ENCODE measurements at places on chromosomes 5 and 9. TPM values are rescaled to one million over a fixed set of nuclear protein-coding genes. Genes with fewer than 3 reads are reported as not detected.

TRAF1 gene
- 1.5 TPM for total RNA-seq

SLC27A6 gene
- 0.97 TPM for total RNA-seq

PRLR gene
- 3.2 TPM for total RNA-seq

ZDHHC11B gene
- not detected for total RNA-seq

FAM169A gene
- total RNA-seq = 4.7 TPM

ARRDC1 gene
- total RNA-seq = 14.6 TPM

ACOT12 gene
- total RNA-seq = not detected

CCDC107 gene
- total RNA-seq = 15.8 TPM

EIF4EBP3 gene
- total RNA-seq = 1.5 TPM

PAPPA gene
- 165 TPM for total RNA-seq

SH2D3C gene
- 0.36 TPM for total RNA-seq

ANXA2R gene
- 3.6 TPM for total RNA-seq

ZNF618 gene
- 17.1 TPM for total RNA-seq

PTTG1 gene
- total RNA-seq = 16.6 TPM

LRRTM2 gene
- total RNA-seq = 0.24 TPM

PCDHGB4 gene
- total RNA-seq = 18.0 TPM

MRPS30 gene
- total RNA-seq = 70.7 TPM

PROB1 gene
- total RNA-seq = 2.4 TPM

TAS2R1 gene
- total RNA-seq = not detected

MZB1 gene
- total RNA-seq = not detected

DDX4 gene
- not detected for total RNA-seq

DNAJA1 gene
- total RNA-seq = 64.4 TPM

IGFBPL1 gene
- total RNA-seq = 0.49 TPM

SELENOP gene
- 145 TPM for total RNA-seq

MCCC2 gene
- total RNA-seq = 23.9 TPM

BSPRY gene
- not detected for total RNA-seq

ELAVL2 gene
- total RNA-seq = under 0.01 TPM

KIF12 gene
- total RNA-seq = under 0.01 TPM

PHF19 gene
- 20.4 TPM for total RNA-seq

C9orf153 gene
- total RNA-seq = 0.24 TPM

IL13 gene
- 0.24 TPM for total RNA-seq

CKMT2 gene
- not detected for total RNA-seq

SHOC1 gene
- total RNA-seq = not detected

All from hair follicle dermal papilla cell (primary cell).